Activated T-helper 9 cell treated with anti-CD3 and anti-CD28 coated beads, Interleukin-2, amount 50 U/mL, for 16 hours (primary cell): ENCODE measurements at places on chromosomes 16 and 17.

- no peak for DNase-seq
Observed at GRCh38 chr17:70307430-70308225, 138.3 kb downstream of the KCNJ2 start.

GRCh38 chr17:39794249-39794970 lies 56.7 kb downstream of the GRB7 start:
- DNase-seq = no peak

- no peak for DNase-seq
Observed at GRCh38 chr17:80925688-80926335, 65.8 kb upstream of the CHMP6 start.

- DNase-seq = no peak
Observed at GRCh38 chr16:89420204-89420603, 70.2 kb downstream of the ANKRD11 start.

DNA sequence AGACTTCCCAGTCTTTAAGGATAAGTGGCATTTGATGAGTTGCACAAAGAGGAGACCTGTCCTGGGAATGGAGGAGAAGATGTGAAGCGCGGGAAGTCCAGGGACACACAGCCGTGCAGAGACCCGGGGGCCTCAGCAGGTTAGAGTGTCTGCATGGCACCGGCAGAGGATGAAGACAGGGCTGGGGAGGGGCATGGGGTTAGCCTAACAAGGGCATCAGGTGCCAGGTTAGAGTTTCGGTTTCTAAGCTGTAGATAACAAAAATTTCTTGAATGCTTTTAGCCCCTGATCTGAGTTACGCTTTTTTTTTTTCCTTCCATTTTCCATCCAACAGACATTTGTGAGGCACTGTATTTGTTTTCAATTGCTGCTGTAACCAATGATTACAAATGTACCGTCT lies 594.3 kb downstream of the MAF start:
- DNase-seq = no peak

DNA sequence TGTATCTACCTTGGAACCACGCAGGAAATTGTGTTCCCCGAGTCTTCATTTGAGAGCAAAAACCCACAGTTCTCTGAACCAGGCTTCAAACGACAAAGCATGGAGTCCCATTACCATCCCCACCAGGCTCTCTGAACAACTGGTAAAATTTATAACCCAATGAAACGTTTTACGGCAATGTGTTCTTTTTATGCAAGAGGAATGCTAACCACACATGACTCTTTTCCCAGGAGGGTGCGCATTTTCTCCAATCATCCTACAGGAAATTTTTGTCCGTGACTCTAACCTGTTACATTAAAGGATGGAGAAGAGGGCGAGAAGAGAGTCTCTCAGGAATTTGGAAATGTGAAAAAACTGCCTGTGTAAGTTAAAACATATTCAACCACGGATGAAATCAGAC lies 17.8 kb downstream of the STX8 start:
- no peak for DNase-seq

DNA sequence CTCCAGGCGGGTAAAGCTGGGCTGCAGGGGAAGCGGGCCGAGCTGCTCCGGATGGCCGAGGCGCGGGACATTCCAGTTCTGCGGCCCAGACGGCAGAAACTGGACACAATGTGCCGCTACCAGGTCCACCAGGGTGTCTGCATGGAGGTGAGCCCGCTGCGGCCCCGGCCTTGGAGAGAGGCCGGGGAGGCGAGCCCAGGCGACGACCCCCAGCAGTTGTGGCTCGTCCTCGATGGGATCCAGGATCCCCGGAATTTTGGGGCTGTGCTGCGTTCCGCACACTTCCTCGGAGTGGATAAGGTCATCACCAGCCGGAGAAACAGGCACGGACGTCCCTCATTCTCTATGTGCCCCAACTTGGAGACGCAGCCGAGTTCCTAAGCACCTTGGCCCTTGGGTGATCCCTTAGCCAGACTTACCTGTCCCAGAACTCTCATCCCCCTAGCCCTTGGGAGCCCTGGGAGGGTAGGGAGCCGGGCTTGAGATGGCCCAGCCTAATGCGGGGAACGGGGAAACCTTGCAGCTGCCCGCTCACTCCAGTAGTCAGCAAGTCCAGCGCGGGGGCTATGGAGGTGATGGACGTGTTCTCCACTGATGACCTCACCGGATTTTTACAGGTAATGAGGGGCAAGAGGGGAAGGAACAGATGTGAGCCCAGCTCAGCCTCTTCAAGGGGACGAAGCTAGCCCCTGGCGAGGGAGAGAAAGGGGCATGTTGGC lies 806 bp downstream of the MRM1 start:
- DNase-seq = no peak

GRCh38 chr17:74380086-74380958 lies 13.0 kb downstream of the GPR142 start:
- no peak for DNase-seq

GRCh38 chr17:37475731-37476420 lies 13.8 kb upstream of the DUSP14 start:
- DNase-seq = no peak

GRCh38 chr16:50802000-50802399 lies 60.1 kb downstream of the CYLD start:
- DNase-seq = no peak

DNA sequence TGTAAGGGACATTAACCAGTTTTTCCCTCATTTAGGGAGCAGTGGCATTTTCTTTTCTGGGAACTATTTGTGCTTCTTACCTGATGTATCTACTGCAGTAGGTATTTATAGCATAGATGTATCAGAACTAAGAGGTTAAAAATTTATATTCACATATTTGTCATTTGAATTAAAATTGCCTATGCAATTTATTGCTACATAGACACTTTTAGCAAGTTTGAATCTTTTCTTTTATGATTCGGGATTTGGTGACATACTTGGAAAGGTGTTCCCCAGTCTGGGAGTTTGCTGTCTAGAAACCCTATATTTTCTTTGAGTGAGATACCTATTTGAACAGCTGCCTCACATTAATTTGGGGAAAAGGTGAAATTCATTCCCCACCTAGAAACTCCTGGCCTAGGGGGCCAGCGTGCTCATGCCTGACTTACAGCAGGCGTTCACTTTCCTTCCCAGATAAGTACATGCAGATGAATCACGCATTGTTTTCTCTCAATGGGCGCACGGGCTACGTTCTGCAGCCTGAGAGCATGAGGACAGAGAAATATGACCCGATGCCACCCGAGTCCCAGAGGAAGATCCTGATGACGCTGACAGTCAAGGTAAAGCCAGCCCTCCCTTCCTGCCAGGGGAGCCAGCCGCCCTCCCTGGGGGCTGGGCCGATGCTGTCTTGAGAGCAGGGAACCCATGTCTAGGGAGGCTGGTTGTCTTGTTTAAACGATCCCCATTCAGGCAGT lies 73.8 kb downstream of the SDR42E1 start:
- DNase-seq = no peak

GRCh38 chr17:60579090-60579489 lies 20.9 kb upstream of the PPM1D start:
- DNase-seq = no peak
